ENCODE measurements at places on chromosomes 16 and 17. TPM values are rescaled to one million over a fixed set of nuclear protein-coding genes. Genes with fewer than 3 reads are reported as not detected.
A peak's percentile ranks its signal among the peaks of the same experiment; 100 is the strongest.

GRCh38 chr16:81767987-81768592, 11.0 kb upstream of the PLCG2 start:
- no peak for DNase-seq

- DNase-seq, result no peak
Measured at GRCh38 chr16:72554935-72555334, 383.0 kb upstream of the PMFBP1 start.

- no peak for DNase-seq
Measured at GRCh38 chr17:51642029-51642428, 381.7 kb downstream of the UTP18 start.

- peak; percentile 89 for DNase-seq
Measured at GRCh38 chr17:7252176-7253043, at the start of gene ELP5. ELP5 (plus strand) TSS chr17:7252215; CDS start chr17:7252551, 336 bp downstream.

- DNase-seq, result no peak
Measured at GRCh38 chr16:169014-169413, 3.2 kb downstream of the HBM start.

DNA sequence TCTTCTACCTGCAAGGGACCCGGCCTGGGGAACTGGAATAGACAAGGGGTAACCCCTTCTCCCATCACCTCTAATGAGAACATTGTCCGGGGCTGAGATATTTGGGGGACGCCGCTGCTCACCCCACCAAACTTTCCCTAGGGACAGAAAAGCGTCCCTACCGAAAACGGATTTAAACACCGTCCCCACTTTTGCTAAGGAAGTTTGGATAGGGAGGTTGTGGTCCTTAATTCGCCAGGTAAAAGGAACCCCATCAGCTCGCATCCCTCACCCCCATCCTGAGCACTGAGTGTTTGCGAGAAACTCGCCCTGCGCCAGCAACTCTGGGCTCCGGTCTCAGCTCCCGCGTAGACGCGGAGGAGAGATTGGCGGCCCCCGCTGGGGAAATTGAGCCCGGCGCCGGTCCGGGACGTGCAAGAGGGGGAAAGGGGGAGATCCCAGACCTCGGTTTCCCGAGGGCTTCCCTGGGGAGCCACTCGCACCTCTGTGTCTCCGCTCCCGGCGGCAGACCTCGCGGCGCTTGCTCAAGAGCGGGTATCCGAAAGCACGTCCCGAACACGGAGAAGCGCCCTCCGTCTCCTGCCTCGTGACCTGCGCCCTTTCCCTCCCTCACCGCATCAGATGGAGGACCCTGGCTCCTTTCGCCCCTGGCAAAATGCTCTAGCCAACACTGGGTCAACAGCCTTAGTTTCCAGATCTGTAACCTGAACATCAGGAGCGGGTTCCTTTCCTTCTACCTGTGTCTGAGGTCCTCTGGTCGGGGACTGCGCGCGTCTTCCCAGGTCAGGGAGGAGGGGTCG, 3.1 kb upstream of the SOX9 start:
- DNase-seq, result no peak

DNA sequence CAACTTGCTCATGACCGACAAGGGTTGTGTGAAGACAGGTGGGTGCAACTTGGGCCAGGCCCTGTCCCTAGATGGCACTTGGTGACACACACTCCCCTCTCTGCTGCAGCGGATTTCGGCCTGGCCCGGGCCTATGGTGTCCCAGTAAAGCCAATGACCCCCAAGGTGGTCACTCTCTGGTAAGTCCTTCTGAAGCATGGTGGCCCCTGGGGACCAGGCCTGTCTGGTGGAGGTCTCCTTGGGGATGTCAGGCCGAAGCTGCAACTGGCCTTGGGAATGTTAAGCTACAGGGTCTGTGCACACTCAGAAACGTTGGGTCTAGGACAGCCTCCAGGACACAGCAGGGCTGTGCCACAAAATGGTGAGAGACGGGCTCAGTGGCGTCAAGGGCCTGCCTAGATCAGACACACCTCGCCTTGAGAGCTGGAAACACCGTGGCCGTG, 6.8 kb downstream of the CDK10 start:
- no peak for DNase-seq

DNA sequence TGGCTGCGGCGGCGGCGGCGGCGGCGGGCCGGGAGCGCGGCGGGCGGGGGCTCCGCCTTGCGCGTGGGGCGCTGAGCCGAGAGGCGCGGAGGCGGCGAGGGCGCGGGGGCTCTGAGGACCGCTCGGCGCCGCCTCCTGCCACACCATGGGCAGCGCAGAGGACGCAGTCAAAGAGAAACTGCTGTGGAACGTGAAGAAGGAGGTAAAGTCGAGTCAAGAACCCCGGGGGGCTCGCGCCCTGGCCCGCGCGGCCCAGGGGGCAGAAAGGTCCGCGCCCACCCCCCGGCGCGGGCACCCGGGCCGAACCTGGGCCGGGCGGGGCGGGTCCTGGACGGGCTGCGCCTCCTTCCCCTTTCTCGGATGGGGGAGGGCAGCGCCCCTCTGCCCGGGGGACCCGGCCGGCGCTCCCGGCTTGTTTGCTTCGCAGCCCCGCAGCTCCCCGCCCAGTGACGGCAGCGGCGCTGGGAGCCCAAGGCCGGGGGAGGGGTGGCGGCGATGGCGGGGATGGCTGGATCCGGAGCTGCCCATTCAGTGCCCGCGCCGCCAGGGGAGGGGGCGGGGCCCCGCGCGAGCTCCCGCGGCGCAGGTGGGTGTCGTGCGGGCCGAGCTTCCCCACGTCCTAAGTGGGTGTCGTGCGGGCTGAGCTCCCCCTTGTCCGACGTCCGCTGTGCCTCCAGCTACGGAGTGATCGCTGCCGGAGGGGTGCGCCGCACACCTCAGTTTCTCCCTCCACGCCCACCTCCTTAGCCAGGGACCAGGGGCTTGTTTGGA, 428 bp downstream of the SGSM2 start:
- no peak for DNase-seq

DNA sequence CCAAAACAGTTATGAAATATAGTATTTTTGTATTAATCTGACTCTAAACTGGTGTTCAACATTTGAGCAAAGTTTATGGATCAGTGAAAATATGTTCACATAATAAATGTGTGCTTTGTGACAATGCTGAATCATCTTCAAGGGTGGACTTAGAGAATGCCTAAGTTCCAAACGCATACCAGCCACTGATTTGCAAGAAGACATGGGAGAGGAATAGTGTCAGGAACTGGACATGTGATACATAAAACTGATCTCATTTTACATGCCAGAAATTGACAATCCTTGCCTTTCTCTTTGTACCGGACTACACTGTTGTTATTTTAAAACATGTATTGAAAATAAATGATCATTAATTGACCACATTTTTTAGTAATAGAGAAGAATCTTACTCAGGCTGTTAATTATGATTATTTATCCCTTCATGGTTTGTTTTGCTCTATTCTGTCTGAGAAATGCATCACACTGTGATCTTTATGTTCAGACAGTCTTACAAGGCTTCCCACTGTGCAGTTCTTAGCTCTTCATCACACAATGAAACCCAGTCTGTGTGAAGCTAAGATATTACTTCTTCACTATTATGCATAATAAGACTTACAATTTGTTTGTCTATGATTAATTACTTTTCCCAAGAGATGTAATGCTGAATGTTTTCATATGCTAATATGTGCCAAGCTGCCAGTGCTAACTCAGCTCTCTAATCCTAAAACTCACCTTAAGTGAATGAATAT, 1180.6 kb upstream of the CDH8 start:
- DNase-seq, result no peak

GRCh38 chr17:31391496-31391949, at the start of gene RAB11FIP4:
RAB11FIP4 (plus strand) TSS chr17:31391675; CDS start chr17:31391853, 178 bp downstream.
- no peak for DNase-seq

DNA sequence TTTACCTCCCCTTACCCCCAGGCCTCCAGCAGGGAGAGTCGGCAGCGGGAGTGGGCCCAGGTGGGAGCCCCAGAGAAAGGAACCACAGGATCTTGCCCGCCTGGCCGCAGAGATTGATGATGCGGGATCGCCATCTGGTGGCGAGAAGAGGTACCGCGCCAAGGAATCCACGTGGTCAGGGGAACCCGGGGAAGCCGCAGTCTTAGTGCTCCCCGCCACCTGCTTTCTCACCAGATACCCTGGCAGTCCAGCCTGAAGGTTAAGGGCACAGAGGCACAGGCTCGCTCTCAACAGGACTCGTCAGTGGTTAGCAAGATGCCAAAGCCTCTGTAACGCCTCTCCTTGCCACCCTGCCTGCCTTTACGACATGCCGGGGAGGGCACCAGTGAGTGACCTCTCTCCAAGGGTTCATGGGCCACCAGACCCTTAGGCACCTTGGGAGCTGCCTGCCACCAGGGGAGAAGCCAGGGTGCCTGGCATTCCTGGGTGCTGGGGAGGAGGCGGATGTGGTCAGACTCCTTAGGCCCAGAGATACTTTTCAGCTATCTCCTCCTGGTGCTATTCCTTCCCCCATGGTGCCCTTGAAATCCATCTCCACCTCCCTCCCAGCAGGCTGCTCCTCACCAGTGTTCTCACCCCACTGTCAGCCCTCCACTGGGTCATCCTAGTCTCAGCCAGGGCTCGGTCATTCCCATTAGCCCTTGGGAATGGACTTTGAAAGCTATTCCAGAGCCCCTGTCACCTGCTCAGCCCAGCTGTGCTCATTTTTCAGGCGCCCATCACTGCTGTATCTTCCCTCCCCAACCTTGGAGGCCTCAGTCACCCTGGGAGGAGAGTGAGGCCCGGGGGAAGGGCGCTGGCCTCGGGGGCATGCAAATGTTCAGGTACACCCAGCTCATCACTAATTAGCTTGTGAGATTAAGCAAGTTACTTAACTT, 5.5 kb upstream of the RHBDF2 start:
- no peak for DNase-seq

CA5A gene
- polyA plus RNA-seq, result 0.31 TPM

PTX4 gene
- polyA plus RNA-seq, result 0.09 TPM

Measured in renal cortex interstitium (tissue), 15 donors.